ENCODE measurements at places on chromosomes 1 and 21.

- DNase-seq, result no peak
Measured at GRCh38 chr1:15427280-15427666, 11.0 kb upstream of the CTRC start.

DNA sequence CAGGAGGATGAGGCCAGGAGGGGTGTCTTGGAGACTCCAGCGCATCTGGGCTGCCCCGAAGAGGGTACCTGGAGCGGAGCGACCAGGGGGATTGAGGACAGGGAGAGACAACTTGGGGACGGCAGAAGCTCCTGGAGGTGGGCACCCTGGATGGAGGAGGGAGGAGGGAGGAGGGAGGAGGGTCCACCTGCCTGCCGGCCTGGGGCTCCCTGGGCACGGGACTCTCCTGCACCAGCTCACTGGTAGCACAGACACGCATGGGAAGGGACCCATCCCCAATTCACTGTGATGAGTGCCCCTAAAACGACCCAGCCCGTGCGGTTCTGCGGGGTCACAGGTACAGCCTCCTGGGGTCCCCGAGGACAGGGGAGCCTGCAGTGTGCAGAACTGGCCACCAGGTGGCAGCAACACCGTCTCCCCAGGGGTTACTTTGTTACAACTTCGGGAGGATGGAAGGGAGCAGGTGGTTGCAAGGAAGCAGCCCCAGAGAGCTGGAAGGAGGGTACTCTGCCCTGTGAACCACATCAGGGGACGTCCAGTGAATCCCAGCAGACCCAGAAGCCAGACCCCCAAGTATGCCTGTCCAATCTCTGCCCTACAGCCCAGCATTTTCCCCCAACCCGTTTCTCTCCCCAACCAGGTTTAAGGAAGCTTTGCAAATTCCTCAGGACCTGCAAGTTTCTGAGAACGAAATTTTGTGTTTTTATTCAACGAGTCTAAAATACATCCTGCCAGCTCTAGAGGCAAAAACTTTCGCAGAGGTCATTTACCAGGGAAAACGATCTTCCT lies 482.4 kb downstream of the NPHP4 start:
- no peak for DNase-seq

- no peak for DNase-seq
Measured at GRCh38 chr21:24628046-24628445, 979.2 kb downstream of the MRPL39 start.

DNA sequence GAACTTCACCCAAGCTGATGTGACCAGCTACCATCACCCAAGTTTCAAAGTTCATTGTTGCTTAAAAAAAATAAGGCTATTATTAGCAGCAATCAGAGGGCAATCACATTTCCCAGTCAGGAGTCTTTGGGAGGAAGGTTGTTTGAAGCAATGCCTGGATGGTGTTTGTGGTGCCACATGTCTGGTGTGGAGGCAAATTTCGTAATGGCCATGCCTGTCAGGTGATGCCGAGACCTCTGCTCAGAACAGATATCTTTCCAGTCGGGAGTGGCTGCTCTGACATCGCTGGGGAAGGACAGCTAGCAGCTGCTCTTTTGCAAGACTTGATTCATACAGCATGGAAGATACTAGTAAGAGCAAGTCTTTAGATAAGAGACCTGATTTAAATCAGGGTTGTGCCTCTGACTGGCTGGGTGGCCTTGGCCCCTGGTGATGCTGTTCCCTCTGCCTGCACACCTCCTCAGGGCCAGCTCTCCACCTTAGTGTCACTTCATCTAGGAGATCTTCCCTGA lies 187.8 kb upstream of the JUN start:
- no peak for DNase-seq

DNA sequence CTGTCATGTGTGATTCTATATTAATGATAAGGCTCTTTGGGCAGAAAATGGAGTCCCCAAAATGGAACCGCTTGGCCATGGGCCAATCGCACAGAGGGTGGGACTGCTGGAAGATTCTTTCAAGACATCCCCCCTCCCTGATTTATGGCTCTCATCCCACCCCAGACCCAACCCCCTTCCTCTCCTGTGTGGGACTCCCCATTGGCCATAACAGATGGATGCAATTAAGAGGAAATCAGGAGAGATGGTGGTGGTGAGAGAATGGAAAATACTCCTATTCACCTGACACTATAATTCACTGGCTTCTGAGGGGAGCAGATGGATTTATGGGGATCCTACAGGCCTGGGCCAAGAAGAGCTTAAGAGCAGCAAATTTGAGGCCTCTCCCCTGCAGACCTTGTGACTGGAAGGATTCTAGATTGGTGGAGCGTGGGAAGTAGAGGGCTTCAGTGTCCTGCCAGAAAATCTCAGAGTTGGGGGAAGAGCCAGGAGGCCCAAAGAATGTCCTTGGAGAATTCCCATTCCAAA lies 1.7 kb downstream of the IGFN1 start:
- DNase-seq, result no peak

DNA sequence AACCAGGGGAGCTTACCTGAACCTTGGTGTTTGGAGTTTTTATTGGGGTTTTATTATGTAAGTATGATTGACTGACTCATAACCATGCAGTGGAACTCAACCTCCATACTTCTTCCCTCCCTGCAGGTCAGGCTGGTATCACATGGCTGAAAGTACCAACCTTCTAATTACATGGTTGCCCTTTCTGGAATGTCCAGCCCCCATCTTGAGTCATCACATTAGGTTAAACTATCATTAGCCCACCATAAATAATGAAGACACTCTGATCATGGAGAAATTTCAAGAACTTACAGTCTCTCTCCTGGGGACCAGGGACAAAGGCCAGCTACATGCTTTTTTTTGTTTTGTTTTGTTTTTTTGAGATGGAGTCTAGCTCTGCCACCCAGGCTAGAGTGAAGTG lies 19.2 kb upstream of the DPH5 start:
- DNase-seq, result no peak

DNA sequence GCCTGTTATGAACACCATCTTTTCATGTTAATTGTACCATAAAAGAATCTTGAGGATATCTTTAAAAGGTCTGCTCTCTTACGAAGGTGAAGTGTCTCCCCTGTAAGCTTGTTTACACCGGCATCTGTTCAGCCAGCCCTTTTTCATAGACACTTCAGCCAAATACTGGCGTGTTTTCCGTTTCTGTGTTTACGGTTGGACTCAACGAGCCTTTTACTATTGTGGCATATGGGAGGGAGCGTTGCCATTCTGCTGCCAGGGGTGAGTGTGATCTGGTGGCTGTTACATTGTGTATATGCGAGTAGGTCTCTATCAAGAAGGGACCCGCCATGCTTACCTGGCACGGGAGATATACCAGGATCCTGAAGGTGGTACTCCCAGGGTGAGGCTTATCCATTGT lies 433.8 kb downstream of the CAMTA1 start:
- DNase-seq, result no peak

DNA sequence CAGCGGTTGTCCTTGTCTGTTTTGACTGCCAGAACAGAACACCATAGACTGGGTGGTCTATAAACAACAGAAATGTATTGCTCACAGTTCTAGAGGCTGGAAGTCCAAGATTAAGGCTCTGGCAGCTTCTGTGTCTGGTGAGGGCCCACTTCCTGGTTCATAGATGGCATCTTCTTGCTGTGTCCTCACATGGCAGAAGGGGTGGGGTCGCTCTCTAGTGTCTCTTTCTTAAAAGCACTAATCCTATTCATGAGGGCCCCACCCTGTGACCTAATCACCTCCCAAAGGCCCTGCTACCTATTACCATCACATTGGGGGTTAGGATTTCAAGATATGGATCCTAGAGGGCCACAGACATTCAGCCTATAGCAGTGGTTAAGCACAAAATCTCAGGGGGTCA lies 304.4 kb downstream of the NFIA start:
- no peak for DNase-seq

DNA sequence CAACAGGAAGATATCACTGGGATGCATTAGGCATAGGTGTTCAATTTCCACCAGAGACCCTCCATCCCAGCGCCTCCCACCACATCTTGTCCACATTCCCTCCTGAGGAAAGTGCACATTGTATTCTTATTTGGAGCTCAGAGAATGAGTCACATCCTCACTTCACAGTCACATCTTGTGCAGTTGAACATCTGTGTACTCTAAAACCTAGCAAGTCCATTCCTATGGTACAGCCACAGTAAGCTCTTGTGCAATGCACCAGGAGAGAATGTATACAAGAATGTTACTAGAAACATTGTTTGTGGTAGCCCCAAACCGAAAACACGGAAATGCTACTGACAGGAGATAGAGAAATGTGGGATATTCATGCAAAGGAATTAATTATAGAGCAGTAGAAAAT lies 1.6 kb upstream of the KDF1 start:
- DNase-seq, result no peak

GRCh38 chr1:86951430-86951829 lies 37.0 kb downstream of the HS2ST1 start:
- no peak for DNase-seq

- DNase-seq, result no peak
Measured at GRCh38 chr1:85109475-85109874, 61.2 kb upstream of the MCOLN3 start.

GRCh38 chr1:100290291-100290690 lies 24.3 kb downstream of the RTCA start:
- no peak for DNase-seq

GRCh38 chr1:1088029-1088800 lies 14.1 kb upstream of the RNF223 start:
- no peak for DNase-seq

DNA sequence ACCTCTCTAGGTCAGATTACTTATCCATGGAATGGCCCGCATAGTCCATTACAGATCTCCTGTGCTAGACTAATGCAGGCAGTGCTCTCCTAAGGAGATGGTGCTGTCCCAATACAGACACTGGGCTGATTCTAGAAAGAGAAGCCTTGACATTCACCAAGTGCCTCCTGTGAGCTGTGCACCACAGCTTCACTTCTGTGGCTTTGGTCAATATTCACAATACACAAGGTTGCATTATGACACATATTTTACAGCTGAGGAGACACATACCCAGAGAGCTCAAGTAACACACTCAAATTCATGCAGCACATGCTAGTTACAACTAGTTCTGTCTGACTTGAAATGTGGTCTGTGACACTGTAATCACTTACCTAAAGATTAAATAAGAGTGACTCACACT lies 59.4 kb upstream of the LRRC8B start:
- no peak for DNase-seq

DNA sequence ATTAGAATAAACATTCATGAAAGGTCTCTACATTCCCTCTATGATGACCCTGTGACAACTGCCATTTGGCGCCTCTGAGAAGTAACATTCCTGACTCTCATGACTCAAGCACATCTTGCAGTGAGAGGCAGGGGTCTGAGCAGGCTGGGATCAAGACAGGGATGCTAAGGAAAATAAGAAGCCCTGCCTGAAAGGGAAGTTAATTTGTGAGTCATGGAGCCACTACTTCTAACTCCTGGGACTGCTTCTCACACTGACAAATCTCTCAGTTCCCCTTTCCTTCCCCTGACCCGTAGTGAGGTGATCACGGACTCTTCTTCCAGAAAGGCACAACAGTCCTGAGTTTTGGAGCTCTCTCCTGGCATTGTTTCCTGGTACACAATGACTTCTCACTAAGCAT lies 231.9 kb downstream of the TNR start:
- DNase-seq, result no peak

DNA sequence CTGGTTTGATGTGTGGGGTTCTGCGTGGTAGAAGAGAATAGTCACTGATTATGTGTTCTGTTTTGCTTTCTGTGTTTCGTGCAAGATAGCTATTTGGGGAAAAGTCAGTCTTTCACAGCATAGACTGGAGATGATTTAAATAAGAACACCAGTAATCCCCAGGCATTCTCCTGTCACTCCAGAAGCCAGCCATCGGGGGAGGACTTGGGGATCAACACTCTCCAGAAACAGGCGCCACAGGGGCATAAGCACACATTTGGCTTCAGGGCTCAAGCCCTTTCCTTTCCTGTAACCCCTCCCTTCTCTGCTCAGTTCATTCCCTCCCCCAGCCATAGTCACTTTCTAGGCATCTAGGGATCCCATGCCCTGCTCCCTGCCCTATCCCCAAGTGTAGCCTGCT lies 97.3 kb upstream of the BEND5 start:
- DNase-seq, result no peak

DNA sequence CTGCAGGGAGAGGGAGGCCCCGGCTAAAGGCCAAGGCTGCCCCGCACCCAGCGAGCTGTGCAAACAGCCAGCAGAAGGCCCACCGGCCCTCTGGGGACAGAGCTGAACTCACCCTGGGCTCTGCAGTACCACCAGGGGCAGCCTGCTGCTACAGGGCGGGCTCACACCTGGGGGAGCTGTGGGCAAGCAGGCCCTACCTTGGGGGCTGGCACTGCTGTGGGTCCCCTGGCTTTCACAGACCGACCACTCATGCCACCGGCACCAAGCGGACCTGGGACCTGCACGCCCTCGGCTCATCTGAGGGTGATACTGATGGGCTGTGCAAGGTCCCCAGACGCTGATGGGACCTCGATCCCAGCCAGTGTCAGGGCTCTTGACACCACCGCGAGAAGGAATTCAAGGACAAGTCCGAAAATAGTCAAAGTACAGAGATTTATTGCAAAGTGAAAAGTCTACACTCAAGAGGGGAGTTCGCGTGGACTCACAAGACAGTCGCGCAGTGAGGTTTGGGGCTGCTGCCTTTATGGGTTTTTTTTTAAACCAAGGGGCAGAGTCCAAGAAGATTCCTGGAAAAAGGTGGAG lies 61.0 kb upstream of the ADARB1 start:
- DNase-seq, result no peak

All from esophagus muscularis mucosa (tissue), 4 donors.